Right atrium auricular region (tissue), 2 donors: ENCODE measurements at places on chromosomes 5 and 9.

GRCh38 chr5:35338157-35338453, 107.8 kb upstream of the PRLR start:
- no peak for DNase-seq

DNA sequence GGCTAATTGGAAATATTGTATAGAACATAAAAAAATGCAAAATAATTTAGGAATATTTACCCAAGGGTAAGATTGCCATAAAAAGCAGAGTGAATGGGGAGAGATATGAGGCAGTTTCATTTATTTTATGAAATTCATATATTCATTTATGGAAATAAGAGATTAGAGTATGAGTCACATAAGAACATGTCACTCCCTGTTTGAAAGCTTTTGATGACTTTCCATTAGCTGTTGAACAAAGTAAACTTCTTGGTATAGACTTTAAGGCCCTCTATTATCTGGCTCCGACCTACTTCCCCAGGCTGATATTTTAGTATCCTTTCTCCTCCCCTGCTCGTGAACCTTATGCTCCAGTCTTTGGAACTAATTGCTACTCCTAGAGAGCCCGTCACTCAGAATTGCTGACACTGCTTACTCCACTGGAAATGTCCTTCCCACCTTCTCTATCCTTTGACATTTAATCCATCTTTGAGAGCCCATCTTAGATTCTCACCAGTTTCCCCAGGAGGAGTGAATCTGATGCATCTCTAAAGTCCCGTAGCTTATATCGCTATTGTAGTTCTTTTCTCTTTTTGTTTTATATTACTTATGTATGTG, 8.9 kb upstream of the ACTBL2 start:
- no peak for DNase-seq

DNA sequence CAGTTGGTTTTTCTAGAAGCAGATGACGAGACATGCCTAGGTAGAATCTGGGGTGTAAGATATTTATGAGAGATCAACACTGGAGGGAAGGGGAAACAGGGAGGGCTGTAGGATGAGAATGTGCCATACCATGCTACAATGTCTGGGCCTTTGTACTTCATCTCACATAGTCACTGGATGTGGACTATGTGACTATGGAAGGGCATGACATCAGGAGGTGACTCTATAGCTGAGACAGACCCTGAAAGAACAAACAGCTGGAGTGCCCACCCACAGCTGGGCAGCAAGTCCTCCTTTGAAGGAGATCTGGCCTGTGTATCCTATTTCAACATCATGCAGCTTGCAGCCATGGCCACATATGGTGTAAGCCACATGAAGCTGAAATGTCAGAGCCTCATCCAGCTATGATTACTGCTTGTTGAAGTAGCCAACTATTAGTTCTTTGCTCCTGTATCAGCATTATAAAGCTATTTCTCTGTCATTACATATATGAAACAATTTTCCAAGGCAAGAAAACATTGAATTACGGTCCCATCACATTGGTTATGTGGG, 46.2 kb upstream of the KIF2A start:
- DNase-seq: no peak

GRCh38 chr5:176296-176823, 14.9 kb upstream of the LRRC14B start:
- DNase-seq: no peak
